Central memory CD4-positive, alpha-beta T cell (primary cell): ENCODE measurements at places on chromosomes 1 and 21.

GRCh38 chr1:205766038-205766437 lies 9.2 kb downstream of the RAB29 start:
- no peak for DNase-seq

DNA sequence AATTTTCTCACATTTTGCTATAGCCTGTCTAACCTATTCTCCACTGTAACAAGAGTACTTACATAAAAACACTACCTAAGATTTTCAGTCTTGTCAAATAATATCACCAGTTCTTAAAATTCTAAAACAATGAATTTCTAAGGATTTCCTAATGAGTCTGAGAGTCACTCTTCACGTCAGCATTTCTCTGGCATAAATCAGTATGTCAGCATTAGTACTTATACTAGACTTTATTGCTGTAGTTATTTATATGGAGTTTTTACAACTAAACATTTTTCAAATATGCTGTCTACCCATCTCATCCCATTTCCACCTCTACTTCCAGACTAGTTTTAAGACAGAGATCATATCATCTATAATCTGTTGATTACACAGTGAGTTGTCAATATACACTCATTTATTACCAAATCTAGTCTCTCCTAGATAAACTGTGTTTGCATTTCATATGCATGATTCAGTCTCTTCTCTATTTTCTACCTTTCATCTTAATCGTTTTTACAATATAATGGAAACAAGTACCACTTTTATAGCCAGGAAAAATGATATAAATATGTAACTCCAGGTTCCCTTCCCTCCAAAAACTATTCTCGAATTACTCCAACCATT lies 32.8 kb downstream of the LIN9 start:
- no peak for DNase-seq

DNA sequence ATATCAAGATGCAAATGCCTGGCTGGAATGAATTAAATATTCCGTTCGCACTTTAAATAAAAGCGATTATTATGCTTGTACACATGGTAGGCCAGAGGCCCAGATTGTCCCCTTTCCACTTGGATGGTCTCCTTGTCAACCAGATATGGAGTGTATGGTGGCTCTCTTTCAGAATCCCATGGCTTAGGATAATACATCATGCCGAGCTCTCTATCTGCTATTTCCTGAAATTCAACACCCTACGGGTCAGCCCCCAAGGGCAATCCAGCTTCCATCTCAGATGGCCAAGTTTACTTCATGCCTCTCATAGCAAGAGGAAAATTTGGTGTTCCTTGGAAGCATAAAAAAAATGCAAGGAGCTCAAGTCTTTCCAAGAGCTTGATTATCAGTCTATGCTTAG lies 25.4 kb upstream of the FMO1 start:
- DNase-seq = no peak

DNA sequence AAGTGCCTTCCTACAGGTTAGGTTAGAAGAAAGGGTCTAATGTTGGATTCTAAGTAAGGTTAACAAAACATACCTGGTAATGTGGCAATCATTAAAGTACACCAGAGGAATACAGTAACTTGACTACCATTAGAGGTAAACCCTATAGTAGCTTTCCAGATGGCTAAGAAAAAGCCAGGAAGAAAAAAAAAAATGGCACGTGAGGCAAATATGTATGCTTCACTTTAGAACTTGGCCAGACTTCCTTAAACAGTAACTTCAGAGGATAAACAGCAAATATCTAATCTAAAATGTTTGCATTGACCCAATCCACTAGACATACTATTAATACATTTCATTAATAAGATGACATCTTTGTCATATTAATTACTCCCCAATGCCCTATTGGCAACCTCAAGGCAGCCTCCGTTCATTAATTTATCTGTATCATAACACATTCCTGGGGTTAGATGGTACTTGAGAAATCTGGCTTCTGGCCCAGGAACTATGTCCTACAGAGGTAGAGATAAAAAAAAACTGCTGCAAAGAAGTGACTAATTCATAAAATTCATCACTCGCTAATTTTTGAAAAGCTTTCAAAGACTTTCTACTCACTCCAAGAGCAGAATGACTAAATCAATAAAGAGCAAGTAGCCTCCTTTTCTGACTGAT lies 5.8 kb downstream of the DCAF8 start:
- no peak for DNase-seq

DNA sequence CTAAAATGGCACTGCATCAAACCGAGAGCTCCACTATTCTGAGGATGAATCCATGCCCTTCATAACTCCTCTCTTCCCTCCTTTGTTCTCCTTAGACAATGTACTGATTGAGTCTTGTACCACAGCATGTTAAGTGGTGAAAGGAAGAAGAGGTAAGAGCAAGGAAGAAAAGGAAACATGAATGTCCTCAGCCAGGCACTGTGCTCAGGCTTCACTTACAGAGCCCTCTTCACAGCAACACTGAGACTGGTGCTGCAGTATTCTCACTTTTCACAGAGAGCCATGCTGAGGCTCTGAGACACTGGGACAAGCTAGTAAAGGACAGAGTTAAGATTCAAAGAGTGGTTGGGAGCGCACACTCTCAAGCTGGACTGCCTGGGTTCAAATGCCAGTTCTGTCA lies 143.5 kb downstream of the AKT3 start:
- no peak for DNase-seq

GRCh38 chr21:26593800-26594199 lies 20.7 kb upstream of the CYYR1 start:
- no peak for DNase-seq

DNA sequence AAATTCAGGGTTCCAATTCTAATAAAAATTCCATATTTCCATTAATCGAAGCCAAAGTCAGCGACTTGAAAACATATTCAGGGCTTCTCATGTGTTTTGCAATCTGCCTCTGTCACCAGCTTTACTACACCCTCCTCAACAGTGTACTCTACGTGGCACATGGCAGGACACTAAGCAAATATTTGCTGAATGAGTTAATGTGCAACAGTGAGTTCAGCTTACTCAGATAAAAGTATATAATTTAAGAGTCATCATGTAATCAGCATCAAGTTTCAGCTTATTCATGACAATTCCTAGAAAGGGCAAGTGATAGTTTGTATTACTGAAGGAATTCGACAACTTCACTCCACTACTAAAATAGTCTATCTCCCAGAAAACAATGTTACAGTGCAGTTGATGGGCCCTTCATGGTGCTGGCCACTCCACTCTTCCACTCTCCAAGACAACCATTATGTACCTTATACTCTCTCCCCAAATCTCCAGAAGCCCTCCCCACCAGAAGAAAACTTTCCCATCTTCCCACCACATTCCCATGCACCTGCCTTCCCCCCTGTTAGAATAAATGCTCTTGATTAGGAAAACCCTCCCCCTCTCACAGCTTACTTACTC lies 97.3 kb downstream of the TTLL7 start:
- DNase-seq = no peak

DNA sequence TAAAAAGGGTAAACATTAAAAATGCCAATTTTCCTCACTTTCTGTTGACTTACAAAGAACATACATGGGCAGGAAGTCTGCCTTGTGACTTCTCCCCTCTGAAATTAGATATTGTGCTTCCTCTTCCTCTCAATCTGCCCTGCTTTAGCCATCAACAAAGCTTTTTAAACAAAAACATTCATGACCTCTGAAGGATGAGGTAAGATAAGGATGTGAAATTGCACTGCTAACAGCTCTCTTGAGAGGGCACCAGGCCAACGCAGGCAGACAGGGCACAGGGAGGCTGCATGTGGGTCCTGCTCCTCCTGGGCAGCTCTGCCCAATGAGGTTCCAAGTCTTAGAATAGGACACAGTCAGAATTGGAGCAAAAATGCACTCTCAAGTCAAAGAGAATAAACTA lies 62.1 kb downstream of the DEGS1 start:
- peak; percentile 23 for DNase-seq

GRCh38 chr1:202221911-202222909 lies 28.6 kb downstream of the LGR6 start:
- DNase-seq = no peak

DNA sequence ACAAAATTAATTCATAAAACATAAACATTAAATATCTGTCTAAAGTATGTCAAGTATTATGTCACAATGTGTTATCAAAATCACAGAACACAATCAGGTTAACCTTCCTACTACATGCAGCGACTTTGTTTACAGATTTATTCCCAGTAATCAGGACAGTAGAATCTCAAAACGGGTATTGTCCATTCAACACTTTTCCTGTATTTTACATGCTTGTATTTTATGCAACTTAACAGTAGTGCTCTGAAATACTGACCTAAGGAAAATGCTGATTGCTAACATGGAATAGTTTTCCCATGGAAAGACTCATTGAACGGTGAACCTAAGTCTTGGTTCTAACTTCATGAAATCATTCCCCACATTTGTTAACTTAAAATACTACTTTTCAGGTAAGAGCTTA lies 2.3 kb downstream of the SERBP1 start:
- no peak for DNase-seq

- peak; percentile 75 for DNase-seq
Measured at GRCh38 chr1:181159451-181160140, 71.1 kb downstream of the IER5 start.

- no peak for DNase-seq
Measured at GRCh38 chr1:21863981-21864380, 51.9 kb downstream of the LDLRAD2 start.

DNA sequence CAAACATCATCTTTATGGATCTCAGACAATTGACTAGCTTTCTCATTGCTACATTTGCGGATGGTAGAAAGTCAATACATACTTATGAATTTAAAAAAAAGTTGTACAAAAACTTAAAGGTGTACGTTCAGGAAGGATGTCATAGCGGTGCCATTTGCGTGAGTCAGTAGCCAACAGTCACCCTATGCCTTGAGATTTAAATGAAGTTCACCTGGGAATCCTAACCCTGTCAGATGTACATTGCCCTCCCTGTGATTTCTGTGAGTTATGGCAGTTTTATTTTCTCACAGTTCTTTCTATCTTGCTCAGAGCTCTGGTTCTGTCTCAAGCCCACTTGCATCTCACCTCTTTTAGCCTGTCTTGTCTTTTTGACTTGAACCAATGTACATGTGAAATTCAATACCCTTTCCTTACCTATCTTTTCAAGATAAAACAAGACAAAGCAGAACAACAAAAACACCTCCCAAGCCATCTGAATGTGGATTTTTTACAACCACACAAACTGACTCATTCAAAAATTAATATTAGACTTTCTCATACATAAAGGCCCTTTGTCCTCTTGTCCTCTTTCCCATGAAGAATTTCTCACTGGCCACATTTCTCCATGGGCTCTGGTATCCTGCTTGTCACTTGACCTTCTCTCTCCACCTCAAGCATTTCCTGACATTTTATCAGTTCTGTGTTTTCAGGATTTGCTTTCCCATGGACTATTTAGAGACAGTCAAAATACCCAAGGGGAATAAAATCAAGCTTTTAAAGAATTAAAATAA lies 25.3 kb upstream of the ZNF697 start:
- no peak for DNase-seq

DNA sequence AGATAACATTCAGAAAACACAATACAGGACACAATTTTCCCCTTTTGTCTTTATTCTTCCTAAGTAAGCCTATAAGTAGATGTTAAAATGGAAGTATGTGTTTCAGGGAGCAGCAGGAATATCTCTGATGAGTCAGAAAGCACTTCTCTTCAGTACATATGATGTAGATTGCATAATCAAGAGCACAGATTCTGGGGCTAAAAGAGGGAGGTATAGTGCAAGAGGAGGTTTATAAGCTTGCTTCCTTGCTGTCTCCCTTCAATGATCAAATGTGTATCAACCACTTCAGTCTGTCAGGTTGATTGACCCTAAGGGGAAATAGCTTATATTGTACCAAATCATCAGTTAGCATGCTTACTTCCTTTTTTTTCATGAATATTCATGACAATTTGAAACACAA lies 822.8 kb downstream of the BRINP3 start:
- no peak for DNase-seq

DNA sequence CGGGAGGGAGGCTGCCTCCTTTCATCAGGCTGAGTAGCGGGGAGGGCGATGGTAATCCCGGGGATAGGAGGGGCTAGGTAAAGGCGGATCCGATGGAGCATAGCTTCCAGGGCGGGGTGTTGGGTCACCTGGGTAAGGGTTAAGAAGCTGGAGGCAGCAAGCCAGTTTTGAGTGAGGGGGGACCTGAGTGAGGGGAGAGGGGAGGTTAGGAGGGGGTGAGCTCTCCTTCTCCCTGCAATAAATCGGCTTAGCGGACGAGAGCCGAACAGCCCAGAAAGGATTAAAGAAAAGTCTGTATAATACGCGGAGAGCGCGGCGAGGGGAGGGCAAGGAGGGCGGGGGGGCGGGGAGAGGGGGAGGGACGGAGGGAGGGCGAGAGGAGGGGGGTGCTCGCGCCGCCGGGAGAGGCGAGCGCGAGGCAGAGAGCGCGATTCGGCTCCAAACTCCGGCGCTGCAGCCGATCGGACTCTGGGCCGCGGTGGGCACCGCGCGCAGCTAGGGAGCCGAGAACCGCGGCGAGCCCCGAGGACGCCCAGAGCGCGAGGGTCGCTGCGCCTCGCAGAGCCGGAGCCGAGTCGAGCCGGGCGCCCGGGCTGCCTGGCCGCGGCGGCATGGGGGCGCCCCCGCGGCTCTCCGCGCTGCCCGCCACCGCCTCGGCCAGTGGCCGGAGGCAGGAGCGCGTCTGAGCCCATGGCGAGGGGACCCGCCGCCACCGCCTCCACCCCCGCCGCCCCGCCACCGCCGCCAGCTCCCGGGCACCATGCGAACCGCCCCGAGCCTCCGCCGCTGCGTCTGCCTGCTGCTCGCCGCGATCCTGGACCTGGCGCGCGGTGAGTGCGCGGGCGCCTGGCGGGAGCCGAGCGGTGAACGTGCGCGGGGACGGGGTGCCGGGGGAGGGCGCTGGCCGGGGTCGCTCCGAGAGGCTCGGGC lies at the start of gene IGSF21:
IGSF21 (plus strand) TSS at position 430 of the 930 bp plus-strand sequence; CDS start at position 761, 331 bp downstream.
- DNase-seq = no peak

DNA sequence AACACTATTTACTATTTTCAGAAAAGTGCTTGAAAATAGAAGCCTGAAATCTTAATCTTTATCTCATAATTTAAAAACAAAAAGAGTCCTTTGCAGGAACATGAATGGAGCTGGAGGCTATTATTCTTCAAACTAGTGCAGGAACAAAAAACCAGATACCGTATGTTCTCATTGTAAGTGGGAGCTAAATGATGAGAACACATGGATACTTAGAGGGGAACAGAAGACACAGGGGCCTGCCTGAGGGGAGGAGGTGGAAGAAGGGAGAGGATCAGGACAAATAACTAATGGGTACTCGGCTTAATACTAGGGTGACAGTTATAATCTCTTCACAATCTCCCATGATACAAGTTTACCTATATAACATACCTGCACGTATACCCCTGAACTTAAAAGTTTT lies 176.3 kb downstream of the SDCCAG8 start:
- no peak for DNase-seq
